ENCODE measurements at places on chromosomes 2 and 18.

DNA sequence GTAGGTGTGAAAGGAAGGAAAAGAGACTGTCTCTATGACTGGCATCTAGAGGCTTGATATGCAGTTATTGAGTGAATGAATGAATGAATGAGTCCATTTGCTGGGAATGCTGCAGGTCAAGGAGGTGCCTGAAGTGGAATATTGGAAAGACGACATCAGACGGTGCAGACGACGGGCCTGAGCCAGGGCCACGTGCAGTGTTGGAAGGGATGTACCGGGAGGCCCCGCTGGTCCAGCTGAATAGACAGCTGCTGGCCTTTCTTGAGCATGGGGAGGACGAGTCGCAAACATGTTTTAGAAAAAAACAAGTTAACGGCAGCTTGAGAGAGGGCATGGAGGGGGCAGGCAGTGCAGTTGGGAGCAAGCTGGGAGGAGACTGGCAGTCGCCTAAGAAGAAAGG is 237.1 kb upstream of the PXDN start:
- no peak for DNase-seq

DNA sequence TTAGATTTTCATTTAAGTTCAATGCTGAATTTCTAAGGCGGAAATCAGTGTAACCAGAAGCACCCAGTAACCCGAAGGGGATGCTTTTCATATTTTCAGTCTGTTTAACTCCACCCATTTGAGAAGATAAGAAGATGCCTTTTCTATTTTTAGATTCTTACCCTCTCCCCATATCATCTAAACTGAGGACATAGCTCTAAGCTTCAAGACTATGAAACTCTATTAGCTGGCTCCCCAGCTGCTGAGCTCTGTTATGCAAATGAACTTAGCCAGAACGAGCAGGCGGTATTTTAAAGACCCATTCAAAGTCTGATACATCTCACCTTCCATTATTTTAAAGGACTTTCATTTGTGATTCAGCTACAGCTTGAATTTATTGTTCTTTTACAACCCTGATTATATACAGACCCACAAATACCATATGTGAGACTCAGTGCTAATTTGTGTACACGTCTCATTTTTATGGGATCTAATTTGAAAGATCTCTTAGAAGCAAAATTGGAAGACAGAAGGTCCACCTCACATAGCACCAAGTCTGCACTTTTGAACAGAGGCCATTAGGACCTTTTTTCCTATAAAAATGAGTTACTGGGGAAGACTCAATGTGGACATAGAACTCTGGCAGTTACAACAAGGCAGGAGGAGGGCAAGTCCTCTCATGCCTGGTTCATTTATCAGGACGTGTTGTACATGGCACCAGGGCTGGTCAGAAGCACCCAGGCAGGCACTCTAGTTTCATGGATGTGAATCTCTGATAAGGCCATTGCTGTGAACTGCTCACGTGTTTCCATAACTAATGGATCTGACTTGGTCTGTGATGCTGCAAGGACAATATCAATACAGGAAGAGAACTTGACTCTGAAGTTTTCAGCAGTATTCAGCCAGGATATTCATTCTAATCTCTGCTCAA is 16.3 kb downstream of the CDC42EP3 start:
- DNase-seq, result no peak

GRCh38 chr2:101002562-101003277 is 631 bp downstream of the RPL31 start:
- no peak for DNase-seq

DNA sequence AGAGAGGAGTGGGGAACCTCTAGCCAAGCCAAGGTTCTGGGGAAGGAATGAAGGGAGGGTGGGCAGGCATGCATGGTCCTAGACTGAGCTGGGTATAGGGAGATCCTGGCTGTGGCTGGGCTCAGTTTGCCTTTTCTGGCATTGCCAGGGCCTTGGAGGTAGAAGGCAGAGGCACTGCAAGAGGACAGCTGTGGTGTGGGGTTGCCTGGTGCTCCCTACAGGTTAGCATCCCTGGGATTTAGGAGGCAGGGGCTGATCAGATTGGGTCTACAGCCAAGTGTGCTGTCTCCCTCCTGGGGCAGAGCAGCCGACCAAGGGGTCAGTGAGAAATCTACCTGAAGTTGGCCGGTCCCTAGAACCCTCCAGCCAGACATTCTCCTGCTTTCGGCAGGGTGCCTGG is 15.9 kb downstream of the ABCG8 start:
- no peak for DNase-seq

GRCh38 chr2:233462826-233463470 is 103.6 kb downstream of the USP40 start:
- no peak for DNase-seq

DNA sequence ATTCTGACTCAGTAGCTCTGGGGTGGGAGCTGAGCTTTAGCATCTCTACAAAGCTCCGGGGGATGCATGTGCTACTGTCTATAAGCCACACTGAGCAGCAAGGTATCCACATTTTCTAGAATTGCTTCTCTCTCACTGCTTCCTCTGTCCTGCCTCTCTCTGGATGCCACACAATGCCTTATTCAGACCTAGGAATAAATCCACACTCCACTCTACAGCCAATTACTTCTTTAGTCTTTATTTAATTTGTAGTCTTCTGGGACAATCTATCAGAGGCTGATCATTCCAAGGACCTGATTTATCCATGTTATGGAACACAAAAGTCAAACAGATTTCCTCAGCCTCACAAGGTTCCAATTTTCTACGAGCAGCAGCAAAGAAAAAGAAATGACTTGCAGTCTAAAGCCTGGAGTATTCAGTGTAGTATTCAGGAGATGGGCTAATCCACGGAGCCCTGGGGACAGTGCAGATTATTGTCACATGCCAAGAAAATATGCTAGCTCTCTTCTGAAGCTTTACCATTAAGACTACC is 4.4 kb downstream of the BCL2 start:
- DNase-seq, result no peak

DNA sequence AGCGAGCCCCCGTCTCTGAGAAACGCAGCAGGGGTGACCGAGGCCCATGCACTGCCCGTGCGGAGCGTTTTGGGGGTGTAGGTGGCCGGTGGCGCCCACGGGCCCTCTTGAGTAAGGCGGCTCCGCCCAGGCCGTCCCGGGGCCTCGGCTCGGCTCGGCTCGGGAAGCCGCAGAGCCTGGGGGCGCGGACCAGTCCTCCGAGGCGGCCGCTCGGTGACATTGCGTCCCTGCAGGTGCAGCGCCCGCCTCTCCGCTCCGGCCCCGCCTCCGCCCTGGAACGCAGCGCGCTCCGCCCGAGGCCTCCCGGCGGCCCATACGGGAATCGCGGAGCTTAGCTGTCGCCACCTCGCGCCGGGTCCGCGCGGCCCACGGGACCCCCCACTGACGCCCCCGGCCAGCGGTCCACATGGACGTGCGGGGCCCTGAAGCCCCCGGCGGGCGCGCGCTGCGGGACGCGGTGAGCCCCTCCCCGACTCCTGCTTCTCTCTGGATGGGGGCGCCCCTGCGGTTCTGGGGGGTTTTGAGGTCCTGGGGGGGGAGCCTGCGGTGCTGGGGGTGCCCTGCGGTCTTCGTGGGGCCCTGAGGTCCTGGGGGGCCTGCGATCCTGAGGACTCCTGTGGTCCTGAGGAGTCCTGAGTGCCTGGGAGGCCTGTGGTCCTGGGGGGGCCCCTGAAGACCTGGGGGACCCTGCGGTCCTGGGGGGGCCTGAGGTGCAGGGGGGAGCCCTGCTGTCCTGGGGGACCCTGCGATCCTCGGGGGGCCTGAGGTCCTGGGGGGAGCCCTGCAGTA is at the start of gene HSBP1L1:
Gene HSBP1L1 (plus strand): TSS at position 314 of the 789 bp plus-strand sequence. CDS start 93 bp downstream, at position 407.
- DNase-seq, result peak; percentile 74

DNA sequence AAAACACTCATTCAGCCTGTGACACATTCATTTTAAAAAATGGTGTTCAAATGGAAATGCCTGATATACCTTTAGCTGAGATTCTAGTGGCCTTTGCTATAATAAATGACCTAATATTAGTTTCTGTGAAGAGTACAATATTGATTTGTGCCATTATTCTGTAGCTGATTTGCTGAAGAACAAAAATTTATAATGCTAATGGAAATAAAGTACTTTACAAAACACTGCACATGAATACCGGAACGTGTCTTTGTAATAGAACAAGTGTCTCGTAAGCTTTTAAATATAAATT is 138.7 kb downstream of the WDR7 start:
- DNase-seq, result no peak

- DNase-seq, result no peak
These were observed 78.6 kb downstream of the BARD1 start for GRCh38 chr2:214730800-214731407.

GRCh38 chr2:231627384-231628120 is 34.9 kb downstream of the TEX44 start:
- DNase-seq, result no peak

DNA sequence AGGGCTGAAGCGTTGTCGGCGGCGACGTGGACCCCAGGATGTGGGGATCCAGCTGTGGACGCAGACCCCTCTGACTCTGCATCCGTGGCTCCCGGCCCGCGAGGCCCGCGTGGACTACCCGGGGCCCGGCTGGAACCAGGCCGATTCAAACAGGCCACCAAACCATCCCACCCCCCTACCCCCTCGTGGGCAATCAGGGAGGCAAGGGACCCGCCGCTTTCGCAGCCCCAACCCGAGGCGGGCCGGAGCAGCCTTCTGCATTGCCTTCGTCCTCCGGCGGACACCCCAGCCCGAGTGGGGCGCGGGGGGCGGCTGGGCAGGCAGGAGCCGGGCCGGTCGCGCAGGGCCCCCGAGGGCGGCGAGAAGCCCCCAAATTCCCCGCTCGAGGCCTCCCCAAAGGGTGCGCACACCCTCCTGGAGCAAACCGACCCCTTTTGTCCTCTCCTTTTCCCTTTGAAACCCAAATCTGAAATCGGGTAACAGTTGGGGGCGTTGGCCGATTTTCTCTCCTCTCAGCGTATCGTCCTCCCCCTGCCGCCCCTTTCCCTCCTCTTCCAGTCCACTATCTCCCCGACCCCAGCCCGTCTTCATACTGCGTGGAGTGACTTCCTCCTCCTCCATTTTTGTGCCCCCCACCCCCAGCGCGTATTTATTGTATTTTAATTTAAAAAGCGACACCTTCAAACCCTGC is 7.4 kb downstream of the SP9 start:
- DNase-seq, result no peak
